ENCODE measurements at places on chromosomes 7 and 10. TPM values are rescaled to one million over a fixed set of nuclear protein-coding genes. Genes with fewer than 3 reads are reported as not detected.

Gene PRPS1L1
- total RNA-seq: not detected

Gene PARD3
- total RNA-seq: 46.3 TPM

Gene SPDYE16
- not detected for total RNA-seq

Gene PILRA
- 1.8 TPM for total RNA-seq

Gene ZNHIT1
- 69.4 TPM for total RNA-seq

Gene GPR158
- 2.9 TPM for total RNA-seq

Gene PAX4
- total RNA-seq: not detected

Gene MMS19
- 101 TPM for total RNA-seq

Gene AKAP9
- total RNA-seq: 32.6 TPM

GRCh38 chr10:31830887-31831286, 97.7 kb downstream of the ARHGAP12 start:
- no peak overlapping the region for H3K4me3 ChIP-seq
- peaks cover 12% of the 10 kb centered on the region for H3K36me3 ChIP-seq
- no peaks in the 10 kb centered on the region for H3K4me1 ChIP-seq
- H3K27ac ChIP-seq: no peak overlapping the region
- no peak for DNase-seq
- H3K27me3 ChIP-seq: no peaks in the 10 kb centered on the region

DNA sequence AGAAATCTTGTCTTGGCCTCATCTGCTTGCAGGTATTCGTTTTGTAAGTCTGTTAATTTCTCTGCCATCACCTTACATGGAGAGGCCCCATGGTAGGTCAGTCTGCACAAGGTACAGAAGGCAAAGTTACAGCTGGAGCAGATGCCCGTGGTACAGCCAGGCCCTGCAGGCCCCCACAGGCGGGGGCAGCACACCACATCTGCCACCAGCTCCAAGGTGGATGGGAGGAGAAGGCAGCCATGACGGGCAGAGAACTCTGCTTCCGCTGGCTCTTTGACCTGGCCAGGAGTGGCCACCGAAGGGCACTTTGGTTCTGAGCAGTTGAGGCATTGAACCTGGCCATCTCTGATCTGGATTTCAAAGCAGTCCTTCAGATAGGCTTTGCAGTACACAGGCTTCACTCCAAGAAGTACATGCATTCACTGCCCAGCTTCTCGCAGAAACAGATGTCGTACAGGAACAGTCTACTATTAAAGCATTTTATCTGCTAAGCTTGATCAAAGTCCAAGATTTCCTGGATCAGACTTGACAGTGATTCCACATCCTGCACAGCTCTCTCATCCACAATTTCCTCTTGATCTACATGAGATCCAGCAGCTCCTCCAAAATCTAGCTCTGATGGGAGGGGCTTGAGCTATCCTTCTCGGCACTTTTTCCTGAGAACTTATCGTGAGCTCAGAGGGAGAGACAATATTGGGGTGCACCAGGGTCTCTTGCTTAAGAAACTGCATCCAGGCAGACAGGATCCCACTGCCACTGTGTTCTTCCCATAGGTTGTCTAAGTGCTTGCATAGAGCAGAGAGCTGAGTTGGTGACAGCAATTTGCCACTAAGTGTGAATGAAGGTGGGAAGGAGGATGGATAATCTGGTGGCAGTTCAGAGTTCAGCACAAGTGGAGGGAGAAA, 120.7 kb downstream of the TRRAP start:
- H3K27me3 ChIP-seq: no peaks in the 10 kb centered on the region
- no peak overlapping the region for H3K4me3 ChIP-seq
- H3K36me3 ChIP-seq: peaks cover 34% of the 10 kb centered on the region

DNA sequence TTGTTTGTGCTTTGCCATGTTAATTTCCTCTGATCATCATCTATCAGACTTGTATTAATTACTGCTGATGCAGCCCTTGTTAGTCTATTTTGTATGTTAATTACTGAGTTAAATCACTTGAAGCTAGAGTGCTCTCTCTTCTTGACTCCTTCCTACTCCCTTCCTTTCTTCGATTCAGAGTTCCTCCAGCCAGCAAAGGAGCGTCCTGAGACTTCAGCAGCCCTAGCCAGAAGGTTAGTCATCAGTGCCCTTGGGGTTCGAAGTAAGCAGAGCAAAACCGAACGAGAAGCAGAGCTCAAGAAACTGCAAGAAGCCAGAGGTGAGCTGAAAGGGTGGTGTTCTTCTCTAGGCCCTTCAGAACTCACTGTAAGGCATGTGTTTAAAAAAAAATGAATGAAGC, 32.1 kb downstream of the LOXL4 start:
- no peak for DNase-seq
- no peak overlapping the region for H3K4me3 ChIP-seq
- H3K27me3 ChIP-seq: no peaks in the 10 kb centered on the region
- H3K4me1 ChIP-seq: no peaks in the 10 kb centered on the region

DNA sequence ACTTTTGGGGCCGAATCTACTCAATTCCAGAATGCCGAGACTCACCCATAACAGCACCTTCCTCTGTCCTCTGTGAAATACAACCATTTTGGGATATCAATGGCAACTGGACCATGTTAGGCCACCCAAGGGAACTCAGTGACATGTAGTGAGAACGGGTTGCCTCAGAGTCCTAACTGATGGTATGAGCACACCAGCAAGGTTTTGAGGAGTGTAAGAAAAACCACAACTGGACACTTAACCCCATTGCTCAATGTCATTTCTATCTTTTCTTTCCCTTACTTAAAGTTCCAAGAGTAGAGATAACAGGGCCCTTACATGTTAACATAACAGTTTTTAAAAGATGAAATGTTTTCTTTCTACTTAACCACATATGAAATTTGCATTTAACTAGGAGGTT, 67.1 kb downstream of the TNS3 start:
- no peaks in the 10 kb centered on the region for H3K4me1 ChIP-seq
- DNase-seq: no peak
- H3K27ac ChIP-seq: no peak overlapping the region
- no peaks in the 10 kb centered on the region for H3K36me3 ChIP-seq

- H3K27ac ChIP-seq: no peak overlapping the region
- peaks cover 7% of the 10 kb centered on the region for H3K4me1 ChIP-seq
- H3K4me3 ChIP-seq: no peak overlapping the region
- H3K27me3 ChIP-seq: no peaks in the 10 kb centered on the region
- H3K36me3 ChIP-seq: no peaks in the 10 kb centered on the region
Observed at GRCh38 chr10:59976909-59977308, 70.6 kb upstream of the CCDC6 start.

DNA sequence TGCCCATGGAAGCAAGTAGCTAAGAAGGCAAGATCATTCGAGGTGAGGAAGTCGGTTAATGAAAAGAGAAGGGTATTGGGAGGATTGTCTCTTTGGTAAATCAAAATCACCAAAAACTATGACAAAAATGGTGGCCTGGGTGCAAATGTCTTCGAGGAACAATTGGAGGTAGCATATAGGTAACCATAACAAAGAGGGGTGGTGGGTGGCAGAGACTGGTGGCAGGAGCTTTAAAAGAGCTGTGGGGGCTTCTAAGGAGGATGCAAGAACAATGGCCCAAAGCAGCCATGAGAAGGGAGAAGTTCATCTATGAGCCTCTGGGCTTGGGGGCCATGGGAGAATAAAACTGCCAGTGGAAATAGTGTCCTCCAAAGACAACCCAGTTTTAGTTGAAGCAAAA, 172.2 kb upstream of the PDE1C start:
- H3K4me3 ChIP-seq: no peak overlapping the region
- H3K27me3 ChIP-seq: peaks cover 34% of the 10 kb centered on the region
- H3K4me1 ChIP-seq: no peaks in the 10 kb centered on the region

GRCh38 chr10:80545258-80545881, 7.7 kb downstream of the SH2D4B start:
- no peak overlapping the region for H3K4me3 ChIP-seq
- H3K27ac ChIP-seq: no peak overlapping the region
- peaks cover 5% of the 10 kb centered on the region for H3K27me3 ChIP-seq
- H3K36me3 ChIP-seq: no peaks in the 10 kb centered on the region
- peaks cover 8% of the 10 kb centered on the region for H3K4me1 ChIP-seq
- no peak for DNase-seq

- no peaks in the 10 kb centered on the region for H3K27me3 ChIP-seq
- H3K4me1 ChIP-seq: peaks cover 6% of the 10 kb centered on the region
- H3K27ac ChIP-seq: no peak overlapping the region
- no peak overlapping the region for H3K4me3 ChIP-seq
Observed at GRCh38 chr7:101698964-101699363, 69.9 kb upstream of the MYL10 start.

DNA sequence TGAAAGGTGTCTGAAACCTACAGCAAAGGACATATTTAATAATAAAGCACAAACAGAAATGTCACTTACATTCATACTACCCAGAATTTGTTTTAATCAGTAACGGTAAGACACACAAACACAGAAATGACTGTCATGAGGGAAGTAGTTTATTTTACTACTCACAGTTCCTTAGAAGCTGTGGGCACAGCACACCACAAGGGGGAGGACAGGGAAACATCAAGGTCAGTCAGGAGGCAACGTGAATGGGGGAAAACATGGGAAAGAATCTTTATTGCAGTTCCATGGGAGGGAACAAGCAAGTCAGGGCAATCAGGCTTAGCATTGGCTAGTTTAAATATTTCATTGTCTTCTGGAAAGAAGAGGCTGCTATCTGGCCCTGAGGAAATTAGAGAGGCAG, 123.8 kb upstream of the PDSS1 start:
- H3K4me1 ChIP-seq: no peaks in the 10 kb centered on the region
- no peak overlapping the region for H3K4me3 ChIP-seq
- H3K36me3 ChIP-seq: no peaks in the 10 kb centered on the region
- peaks cover 4% of the 10 kb centered on the region for H3K27me3 ChIP-seq
- DNase-seq: peak; percentile 12

DNA sequence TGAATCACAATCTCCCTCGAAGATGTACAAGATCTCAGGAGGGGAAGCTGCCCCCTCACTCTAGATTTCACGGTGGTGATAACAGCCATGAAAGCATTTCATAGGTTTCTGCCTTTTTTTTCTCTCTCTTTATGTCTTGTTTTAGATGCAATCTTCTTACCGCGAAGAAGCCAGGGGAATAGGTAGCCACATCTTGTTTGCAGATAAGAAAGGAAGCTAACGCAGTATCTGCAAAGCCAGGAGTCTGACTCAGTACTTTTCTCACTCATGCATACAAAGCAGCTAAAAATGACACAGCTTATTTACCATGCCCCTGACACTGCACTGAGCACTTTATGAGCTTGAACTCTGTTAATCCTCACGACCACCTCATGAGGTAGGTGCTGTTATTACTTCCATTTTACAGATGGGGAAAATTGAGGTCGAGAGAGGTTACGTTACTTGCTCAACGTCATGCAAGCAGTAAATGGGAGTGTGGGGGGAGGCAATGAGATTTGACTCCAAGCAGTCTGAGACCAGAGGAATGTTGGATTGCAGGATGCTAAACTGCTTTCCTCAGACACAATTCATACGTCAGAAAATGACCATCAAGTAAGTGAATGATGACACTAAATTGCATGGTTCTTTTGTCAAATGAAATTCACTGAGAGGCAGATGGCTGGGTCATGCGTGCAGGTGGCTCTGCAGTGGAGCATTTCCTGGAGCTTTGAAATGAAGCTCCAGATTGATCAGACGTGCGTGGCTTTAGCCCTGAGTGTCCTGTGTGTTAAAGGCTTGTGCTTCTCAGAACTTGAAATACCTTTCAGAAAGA, 3.3 kb downstream of the MAP3K8 start:
- no peak overlapping the region for H3K27ac ChIP-seq
- no peaks in the 10 kb centered on the region for H3K27me3 ChIP-seq
- peaks cover 27% of the 10 kb centered on the region for H3K4me1 ChIP-seq
- no peak for DNase-seq
- H3K4me3 ChIP-seq: no peak overlapping the region
- no peaks in the 10 kb centered on the region for H3K36me3 ChIP-seq

- no peak overlapping the region for H3K27ac ChIP-seq
- H3K27me3 ChIP-seq: no peaks in the 10 kb centered on the region
- no peaks in the 10 kb centered on the region for H3K4me1 ChIP-seq
- no peaks in the 10 kb centered on the region for H3K36me3 ChIP-seq
- H3K4me3 ChIP-seq: no peak overlapping the region
- no peak for DNase-seq
Observed at GRCh38 chr7:118052336-118052735, 131.6 kb upstream of the LSM8 start.

All from HCT116 (cell line).